C1 segment of cervical spinal cord (tissue), 14 donors: ENCODE measurements at places on chromosomes 5 and 9.
A peak's percentile ranks its signal among the peaks of the same experiment; 100 is the strongest.

- no peak for DNase-seq
Measured at GRCh38 chr5:115179394-115180164, 9.9 kb upstream of the TRIM36 start.

DNA sequence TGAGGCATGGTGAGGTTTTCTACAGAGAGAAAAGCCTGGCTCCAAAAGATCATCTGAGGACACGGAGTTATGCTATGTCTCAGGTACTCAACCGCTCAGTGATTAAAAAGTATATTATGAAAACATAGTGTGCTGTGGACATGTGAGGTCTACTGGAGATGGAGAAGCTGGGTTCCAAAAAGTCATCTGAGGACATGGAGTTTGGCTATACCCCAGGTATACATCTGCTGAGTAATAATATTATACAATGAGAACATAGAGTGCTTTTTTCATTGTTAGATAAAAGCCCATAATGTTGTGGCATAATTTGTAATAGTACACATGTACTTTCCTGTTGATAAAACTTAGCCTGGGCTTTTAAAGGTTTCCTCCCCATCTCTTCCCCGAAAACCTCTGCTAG is 70.7 kb upstream of the SHISAL2B start:
- DNase-seq: no peak

DNA sequence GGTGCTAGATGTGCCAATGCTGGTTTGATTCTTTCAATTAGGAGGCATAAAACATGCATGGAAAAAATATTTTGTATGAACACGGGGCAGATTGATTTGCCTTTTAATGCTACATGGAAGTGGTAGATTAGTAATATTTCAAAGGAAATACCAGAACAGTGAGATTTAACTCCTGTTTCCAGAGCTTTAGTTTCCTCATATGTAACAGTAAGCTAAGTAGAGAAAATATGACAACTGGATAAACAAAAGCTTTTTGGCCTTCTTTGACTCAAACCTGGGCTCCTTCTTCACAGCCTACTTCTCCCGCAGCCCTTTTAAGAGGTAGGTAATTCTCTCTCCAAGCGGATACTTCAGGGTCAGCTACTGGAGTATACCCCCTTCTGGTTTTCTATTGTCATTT is 254.2 kb upstream of the TRPC7 start:
- DNase-seq: no peak

DNA sequence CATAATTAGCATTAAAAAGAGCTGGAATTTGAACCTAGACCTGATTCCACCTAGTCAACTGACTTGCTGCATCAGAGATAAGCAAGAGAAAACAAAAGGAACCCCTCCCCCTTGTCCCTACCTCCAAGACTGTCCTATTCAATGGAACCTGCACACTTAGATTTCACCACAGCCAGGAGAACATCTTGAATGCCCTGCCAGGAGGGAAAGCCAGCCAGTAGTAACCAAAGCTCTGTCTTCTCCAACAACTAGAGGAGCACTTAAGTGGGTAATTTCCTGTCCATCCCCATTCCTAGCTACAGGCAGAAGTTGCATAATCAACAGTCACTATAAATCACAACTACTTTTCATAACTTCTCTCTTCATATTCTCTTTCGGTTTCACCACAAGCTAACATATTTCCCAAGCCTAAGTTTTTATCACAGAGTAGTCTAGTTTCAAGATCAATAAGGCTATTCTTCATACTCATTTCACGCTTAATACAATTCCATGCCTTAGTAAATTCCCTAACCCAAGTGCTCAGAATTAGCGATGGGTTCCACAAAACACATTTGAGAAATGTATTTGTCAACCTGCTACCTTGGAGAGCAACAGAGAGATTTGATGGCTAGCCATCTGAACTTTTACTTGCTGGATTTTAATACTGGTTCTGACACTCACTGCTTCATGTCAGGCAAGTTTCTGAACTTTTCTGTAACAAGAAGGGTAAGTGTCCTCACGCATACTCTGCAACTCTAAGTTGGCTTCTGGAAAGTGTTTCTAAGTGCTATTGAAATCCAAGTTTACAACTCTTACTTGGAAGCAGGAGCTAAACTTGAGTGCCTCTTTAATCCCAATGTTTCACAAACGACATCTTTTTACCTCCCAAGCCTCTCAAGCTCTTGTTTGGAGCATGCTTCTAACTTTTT is 2.0 kb downstream of the DENND1A start:
- DNase-seq: no peak

- no peak for DNase-seq
Measured at GRCh38 chr9:130589754-130590153, 10.4 kb downstream of the FUBP3 start.

- DNase-seq: no peak
Measured at GRCh38 chr5:157026789-157027424, 32.0 kb downstream of the HAVCR1 start.

- DNase-seq: no peak
Measured at GRCh38 chr5:114477816-114478334, 116.0 kb downstream of the KCNN2 start.

- no peak for DNase-seq
Measured at GRCh38 chr9:135095470-135096407, 8.3 kb downstream of the OLFM1 start.

DNA sequence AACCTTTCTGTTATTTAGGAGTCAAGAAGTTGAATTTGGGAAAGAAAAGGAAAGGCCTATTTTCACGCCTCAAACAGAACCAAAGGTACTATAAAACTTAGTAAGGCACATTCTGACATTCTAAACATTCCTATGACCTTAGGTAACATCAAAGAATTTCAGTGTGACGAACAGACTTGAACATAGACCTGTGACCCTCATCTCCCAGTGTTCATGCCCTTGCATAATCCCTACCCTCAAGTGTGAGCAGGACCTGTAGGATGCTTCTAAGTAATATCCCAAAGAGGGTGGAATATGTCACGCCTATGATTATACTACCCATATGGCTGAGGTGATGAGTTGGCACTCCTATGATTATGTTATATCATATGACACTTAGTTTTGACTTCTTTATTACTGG is 540.9 kb downstream of the KIF4B start:
- no peak for DNase-seq

DNA sequence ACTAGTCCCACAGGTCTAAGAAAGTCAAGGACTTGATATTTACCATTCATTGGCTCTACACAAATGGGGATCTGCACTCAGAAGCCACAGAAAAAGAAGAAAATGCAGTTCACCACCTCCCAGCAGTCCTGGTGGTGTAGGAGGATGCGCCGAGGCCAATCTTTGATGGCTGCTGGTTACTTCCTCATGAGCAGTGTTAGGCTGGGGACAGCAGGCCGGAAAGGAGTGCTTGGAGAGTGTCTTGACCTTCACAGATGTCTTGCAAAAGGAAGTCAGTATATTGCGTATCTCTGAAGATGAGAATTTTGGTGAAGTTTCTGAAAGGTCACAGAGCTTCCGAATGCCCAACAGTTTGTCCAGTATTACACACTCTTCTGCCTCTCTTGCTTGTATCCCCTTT is 597.0 kb downstream of the EBF1 start:
- no peak for DNase-seq

DNA sequence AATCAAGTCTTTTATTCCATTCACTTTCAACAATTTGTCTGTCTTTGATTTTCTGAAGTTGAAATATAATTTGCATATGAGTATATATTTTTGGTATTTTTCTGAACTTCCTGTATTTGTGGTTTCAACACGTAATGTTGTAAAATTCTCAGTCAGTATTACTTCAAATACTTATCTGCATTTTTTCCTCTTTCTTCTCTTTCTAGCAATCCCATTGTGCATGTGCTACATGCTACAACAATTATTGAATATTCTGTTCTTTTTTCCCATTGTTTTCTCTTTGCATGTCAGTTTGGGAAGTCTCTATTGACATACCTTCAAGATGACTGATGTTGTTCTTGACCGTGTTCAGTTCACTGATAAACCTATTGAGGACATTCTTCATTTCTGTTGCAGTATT is 5.6 kb upstream of the ANKRD18A start:
- DNase-seq: no peak

GRCh38 chr9:104784098-104784497 is 20.2 kb downstream of the NIPSNAP3B start:
- no peak for DNase-seq

- DNase-seq: no peak
Measured at GRCh38 chr9:106449336-106449927, 413.5 kb upstream of the ZNF462 start.

DNA sequence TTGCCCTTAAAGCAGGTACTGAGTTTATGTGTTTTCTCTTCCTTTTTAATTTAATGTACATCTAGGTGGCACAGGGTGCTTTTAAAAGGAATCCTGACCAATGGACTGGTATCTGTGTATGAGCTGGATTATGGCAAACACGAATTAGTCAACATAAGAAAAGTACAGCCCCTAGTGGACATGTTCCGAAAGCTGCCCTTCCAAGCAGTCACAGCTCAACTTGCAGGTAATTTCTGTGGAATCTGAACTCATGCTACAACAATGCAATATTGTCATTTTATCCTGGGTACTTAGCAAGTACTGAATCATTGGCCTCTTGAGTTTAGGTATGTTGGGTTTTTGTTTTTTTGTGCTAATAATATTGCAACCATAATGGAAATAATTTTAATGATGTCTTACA is 14.4 kb upstream of the TMOD1 start:
- no peak for DNase-seq

DNA sequence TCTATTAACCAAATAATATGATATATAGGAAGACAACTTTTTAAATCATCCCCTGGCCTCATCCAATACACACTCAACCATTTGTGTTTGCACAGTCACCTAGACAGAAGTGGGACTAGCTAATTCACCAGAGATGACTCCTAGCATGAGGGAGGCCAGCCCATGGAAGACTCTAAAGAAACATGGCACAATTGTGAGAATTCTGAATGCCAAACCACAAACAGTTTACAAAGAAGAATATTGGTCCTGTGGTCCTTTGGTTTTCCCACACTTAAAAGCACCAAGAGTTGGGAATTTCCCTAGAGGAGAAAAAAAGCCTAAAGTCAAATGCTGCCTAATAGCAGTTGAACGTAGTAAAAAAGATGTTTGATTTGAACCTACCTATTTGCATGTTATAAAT is 609.9 kb downstream of the ACTL7B start:
- no peak for DNase-seq

DNA sequence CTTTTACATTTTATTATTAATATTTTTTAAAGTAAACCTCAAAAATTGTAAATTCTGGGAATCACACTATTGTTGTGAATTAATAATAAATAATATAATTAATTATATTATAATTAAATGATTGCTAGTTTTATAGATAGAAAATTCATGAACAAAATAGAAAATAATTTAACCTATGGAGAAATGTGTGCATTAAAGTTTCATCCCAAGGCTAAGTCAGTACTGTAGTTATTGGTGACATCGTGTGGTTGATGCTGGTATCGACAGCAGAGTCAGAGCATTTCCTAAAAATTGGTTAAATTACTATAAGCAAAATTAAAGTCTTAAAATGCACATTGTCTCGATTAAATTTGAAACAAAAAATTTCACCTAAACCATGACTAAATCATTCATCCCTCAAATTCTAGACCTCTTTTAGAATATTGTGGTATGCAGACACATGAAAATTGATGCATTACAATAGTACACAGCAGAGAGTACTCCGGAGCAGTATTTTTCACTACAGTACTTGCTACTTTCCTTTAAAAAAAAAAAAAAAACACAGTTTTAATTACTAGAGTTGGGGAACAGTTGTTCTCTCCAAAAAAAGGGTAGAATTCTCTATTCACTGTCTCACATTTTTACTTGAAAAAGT is 73.9 kb downstream of the RORB start:
- no peak for DNase-seq

GRCh38 chr5:135482381-135482933 is 30.3 kb upstream of the TIFAB start:
- peak; percentile 73 for DNase-seq

DNA sequence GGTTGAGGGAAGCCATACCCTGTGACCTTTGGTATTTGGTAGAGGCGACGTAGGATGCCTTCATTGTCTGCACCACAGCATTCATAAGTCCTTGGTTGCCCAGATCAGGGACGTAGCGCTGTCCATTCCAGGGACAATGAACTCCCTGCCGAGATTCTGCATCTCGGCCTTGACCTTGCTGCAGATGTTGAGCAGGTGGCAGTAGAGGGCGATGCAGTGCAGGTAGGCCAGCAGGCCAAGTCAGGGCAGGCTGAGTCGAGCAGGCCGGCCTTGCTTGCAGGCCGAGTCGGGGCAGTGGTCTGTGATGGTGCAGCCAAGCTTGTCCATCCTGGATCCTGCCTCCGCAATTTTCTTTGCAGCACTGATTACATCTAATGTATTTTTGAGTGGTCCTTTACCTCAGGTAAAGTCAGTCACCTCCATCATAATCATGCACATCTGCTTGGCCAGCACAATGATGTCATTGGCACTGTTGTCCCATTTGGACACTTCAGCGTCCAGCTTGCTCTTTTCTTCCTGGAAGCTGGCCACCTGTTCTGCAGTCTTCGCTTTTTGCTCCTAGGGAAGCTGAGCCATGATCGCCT is 93.4 kb upstream of the CCDC112 start:
- no peak for DNase-seq

DNA sequence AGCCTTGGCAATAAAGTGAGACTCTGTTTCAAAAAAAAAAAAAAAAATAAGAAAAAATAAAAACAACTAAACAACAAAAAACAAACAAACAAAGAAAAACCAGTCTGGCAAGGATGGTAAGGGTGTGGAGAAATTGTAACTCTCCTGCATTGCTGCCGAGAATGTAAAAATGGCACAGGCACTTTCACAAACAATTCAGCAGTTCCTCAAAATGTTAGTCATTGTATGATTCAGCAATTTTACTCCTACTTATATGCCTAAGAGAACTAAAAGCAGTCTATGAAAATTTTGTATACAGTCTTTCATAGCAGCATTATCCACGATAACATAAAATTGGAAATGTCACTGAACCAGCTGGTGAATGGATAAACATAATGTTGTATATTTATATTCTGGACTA is 280.4 kb downstream of the CDH9 start:
- no peak for DNase-seq

GRCh38 chr9:95110921-95111525 is 206.5 kb downstream of the FANCC start:
- no peak for DNase-seq

DNA sequence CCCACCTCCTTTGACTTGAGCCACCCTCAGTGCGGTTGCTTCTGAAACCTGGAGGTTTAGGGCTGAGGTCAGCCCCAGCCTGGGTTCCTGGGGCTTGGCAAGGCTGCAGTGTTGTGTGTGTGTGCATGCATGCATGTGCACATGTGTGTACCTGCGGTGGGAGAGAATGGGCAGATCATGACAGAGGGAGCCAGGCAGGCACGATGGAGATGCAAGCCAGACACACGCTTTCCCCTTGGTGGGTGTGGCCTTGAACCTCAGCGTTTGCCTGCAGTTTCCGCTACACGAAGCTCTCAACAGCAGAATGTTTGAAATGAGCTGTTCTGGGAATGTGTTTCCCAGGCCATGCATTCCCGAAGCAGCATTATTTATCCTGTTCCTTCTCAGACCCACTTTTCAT is 65.9 kb upstream of the RAPGEF1 start:
- DNase-seq: no peak
